ENCODE measurements at places on chromosomes 6 and 20.

DNA sequence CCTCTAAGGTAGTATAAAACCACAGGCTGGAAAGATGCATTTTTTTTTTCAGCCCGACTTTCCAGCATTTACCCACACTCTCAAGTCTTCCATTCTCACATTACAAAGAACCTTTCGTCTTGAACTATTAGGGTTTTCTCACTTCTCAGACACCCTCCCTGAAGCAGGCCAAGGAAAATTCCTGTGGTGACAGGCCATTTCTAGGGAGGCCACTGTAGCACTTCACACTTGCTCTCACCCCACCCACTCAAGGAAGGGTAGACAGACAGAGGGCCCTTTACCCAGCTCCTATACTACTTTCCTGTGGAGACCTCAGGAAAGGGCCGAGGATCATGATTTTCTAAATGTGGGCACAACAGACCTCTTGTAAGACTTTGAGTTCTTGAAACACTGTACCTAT lies 27.7 kb downstream of the KCNS1 start:
- no peak for DNase-seq

GRCh38 chr6:113649880-113650609 lies 207.1 kb upstream of the MARCKS start:
- no peak for DNase-seq

GRCh38 chr20:48986899-48987298 lies 59.2 kb upstream of the CSE1L start:
- DNase-seq, result no peak

DNA sequence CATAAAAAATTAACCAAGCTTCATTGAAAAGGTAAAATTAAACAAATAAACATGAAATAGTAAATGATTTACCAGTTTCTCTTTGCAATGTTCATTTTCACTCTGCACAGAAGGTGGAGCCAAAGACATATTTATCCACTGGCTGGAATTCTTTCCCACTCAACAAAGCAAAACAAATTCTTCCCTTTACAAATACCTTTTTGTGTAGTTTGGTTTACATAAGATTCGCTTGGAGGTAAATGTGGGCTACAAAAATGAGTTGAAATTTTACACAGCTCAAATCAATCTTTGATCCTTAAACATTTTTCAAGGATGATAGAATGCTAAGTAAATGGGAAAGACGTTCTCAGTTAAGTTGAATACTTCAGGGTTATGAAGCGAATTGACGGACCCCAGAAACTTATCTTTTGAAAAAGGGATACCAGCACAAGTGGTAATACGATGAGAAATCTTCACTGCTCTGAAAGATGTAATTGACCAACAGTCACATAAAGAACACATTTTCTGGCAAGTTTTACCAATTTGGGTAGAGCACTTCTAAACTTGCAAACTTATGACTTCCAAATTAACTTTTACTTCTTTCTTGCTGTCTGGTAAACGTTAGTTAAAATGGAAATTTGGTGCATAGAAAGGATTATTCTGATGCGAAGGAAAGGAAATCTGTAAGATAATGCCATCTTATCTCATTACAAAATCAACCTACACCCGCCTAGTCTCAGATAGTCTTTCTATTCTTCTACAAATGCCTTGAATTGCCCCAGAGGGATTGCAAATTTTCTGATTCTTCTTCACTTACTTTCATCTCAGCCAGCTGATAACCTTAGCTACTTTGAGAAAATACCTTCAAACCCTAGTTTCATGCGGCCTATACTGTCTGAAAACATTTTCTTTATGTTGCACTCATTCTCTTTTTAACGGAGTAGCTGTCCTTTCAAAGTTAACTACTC lies 4.7 kb upstream of the GJA1 start:
- no peak for DNase-seq

DNA sequence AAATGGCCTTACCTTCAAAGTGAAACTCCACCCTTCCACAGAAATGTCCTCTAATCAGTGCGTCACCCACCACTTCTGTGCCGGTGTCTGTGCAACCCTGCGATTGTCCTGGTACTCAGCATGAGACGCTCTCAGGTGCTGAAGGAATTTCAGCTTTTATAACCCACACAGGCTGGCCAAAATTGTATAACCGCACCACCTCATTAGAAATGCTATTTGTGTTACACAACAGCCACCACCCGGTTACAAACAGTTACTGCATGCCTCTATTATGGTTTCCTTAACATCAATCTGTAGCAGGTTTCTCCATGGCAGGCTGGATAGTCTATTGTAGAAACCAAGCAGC lies 51.5 kb downstream of the SLC23A2 start:
- no peak for DNase-seq

DNA sequence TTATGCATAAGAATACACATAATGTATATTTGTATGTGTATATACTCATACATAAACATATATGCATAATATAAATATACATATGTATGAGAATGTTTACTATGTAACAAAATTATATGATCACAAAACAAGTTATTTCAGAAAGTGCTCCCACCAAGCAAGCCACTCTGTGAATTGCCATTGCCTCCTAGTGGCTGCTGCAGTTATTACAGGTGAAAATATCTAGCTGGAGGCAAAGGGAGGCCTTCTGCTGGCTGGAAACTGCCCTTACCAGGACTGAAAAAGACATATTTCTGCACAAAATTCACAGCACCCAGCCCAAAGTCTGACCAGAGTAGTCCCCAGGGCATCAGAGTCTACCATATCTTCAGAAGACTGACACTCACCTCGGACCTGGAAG lies 14.4 kb upstream of the ADAM33 start:
- DNase-seq, result no peak

- no peak for DNase-seq
Observed at GRCh38 chr20:2695206-2695983, 2.8 kb downstream of the EBF4 start.

DNA sequence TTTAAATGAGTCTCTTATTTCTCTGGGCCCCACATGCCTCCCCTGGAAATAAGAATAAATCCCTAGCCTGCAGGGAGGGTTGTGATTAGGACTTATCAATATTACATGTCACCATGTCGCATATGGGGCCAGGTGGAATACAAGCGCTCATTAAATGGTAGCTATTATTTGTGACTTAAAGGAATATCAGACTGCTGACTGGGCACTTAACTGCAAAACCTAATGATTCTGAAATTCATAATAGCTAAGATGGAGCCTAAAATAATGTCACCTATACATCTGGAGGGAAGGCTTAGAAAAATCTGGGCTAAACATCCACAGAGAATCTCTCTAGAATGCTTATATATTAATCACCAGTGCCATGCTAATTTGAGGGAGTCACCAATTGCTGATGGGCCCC lies 106.5 kb downstream of the LRFN2 start:
- DNase-seq, result no peak

GRCh38 chr6:42729731-42730130 lies 7.3 kb upstream of the PRPH2 start:
- no peak for DNase-seq

GRCh38 chr20:51862796-51863195 lies 60.5 kb upstream of the SALL4 start:
- DNase-seq, result no peak

GRCh38 chr6:63802606-63803206 lies 167.1 kb downstream of the PHF3 start:
- DNase-seq, result no peak

DNA sequence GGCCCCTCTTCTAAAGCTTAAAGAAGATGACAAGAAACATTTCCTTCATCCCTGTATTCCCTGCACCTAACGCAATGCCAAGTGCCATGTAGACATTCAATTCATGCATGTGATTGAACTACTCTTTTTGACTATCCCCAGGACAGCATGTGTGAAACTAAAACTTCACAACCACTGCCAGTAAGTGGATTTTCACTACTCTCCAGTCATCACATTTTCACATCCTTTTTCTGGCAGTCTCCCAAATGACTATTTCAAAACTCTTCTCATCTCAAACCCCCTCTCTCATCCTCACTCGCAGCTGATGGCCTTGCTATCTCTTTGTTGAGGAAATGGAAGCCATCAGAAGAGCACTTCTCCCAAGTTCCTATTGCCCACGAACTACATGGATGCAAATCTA lies 122.6 kb downstream of the OPRM1 start:
- no peak for DNase-seq

- no peak for DNase-seq
Observed at GRCh38 chr6:136114661-136115060, 135.4 kb downstream of the MTFR2 start.

GRCh38 chr6:47451162-47451561 lies 26.4 kb upstream of the CD2AP start:
- DNase-seq, result no peak

GRCh38 chr20:40275738-40276137 lies 413.3 kb downstream of the MAFB start:
- no peak for DNase-seq

GRCh38 chr6:4071330-4071729 lies 7.6 kb downstream of the FAM217A start:
- DNase-seq, result no peak

DNA sequence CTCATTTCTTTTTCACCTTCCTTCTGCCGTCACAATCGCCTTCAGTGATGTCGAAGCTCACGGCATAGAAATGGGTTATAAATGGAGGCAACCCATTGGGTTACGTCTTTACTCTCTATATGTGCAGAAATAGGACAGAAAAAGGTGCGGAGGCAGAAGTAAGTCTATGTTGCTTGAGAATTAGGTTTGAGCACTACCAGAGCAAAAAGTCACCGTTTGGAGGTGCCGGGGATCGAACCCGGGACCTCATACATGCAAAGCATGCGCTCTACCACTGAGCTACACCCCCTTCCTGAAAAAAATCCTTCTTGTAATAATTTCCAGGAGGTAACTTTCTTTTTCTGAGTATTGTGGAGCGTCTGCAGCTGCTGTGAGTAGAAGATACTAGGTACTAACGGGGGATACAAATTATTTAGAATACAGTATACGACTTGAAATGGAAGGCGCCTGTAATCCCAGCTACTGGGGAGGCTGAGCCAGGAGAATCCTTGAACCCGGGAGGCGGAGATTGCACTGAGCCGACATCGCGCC lies 134.2 kb downstream of the TRIM27 start:
- no peak for DNase-seq

GRCh38 chr6:24931296-24931695 lies 4.5 kb downstream of the RIPOR2 start:
- no peak for DNase-seq

DNA sequence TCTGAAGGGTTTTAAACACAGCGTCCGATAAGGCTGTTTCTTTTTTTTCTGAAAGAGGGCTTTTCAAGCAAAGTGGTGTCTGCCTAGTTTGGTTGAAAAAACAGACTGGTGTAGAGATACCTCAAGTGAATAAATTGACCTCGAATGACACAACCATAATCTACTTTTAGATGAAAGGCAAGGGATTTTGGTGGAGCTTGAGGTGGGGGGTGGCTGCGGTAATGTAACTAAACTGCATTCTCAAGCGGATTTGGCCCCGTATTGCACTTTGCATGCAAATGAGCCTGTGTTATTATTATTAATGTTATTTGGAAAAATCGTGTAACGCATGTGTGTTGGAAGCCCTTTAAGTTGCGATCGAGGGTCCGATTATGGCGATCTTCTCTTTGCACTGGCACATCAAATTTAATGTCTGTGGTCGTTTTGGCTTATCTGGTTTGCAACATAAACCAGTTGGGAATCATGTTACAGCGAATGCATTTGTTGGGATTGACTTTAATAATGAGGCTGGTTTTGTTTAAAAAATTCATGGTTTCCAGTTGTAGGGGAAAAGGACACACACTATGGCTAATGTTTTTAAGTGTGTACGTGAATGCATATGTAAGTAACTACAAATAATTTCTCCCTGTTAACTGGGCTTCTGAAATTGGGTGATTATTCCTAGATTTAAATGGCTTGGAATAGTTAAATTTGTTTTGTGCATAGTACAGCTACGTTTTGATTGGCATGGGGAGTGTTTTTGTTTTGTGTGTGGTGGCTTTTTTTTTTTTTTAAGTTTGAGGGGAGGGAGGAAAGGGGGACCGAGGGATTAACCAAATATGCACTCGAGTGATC lies 1.0 kb downstream of the JARID2 start:
- no peak for DNase-seq

- no peak for DNase-seq
Observed at GRCh38 chr6:166259296-166259977, 48.8 kb downstream of the PRR18 start.

DNA sequence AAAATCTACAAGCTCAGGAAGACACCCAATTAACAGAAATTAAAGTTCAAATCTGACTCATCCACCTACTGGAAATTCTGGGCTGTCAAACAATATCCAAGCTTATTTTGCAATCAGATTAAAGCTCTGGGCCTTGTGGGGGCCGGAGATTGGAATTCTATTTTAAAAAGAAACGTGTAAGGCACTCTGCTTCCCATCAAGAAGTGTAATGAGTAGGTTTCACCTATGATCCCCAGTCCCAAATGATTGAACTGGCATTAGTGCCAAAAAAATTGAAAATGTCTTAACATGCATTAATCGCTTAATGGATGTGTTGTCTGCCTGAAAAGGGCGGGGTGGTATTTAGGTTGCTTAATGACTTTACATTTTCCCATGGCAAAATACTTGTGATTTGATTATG lies 542.4 kb upstream of the BTBD3 start:
- DNase-seq, result no peak

GRCh38 chr6:161487217-161487531 lies 213.3 kb upstream of the AGPAT4 start:
- DNase-seq, result no peak

DNA sequence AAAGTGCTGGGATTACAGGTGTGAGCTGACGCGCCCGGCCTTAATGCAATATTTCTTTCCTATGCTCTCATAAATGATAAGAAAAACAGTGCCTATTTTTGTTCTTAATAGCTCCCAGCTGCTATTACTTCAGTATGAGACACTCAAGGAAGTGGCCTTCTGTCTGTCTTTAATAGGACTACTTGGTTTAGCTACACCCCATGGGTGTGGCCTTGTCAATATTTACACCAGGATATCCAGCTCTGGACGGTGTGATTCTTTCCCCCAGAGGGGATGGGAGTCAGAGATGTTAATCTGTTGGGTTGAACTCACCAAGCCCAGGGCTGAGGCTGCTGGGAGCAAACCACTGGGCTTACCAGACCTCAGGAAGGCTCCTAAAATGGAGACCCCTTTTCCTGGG lies 134.2 kb downstream of the CEP57L1 start:
- DNase-seq, result no peak

DNA sequence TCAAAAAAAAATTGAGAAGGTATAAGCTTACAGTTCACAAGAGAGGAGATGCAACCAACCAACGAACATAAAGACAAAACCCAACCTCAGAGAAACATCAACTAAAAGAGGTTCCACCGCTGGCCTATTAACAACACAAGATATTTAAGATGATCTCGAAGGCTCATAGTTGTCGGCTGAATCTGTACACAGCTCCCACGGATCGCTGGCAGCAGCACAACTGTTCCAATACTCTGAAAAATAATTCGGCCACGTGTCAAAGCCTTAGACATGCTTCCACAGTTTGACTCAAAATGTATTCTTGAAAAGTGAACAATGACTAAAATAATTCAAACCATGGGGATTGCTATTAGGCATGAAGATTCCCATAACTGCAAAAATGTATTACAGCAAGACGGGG lies 13.7 kb downstream of the EXOC2 start:
- DNase-seq, result no peak

Data from T follicular helper cell (primary cell).